ENCODE measurements at places on chromosomes 1 and 21. TPM values are rescaled to one million over a fixed set of nuclear protein-coding genes. Genes with fewer than 3 reads are reported as not detected.

TMEM269 gene
- total RNA-seq, result 0.12 TPM

PAQR6 gene
- total RNA-seq, result 5.0 TPM

CNR2 gene
- total RNA-seq, result 0.14 TPM

KIF21B gene
- 102 TPM for total RNA-seq

LENEP gene
- total RNA-seq, result 0.91 TPM

ECM1 gene
- 1.3 TPM for total RNA-seq

COL18A1 gene
- total RNA-seq, result 7.3 TPM

KIF17 gene
- total RNA-seq, result not detected

KRTAP20-4 gene
- total RNA-seq, result not detected

KCNQ4 gene
- total RNA-seq, result 0.12 TPM

NUDT4B gene
- not detected for total RNA-seq

INAVA gene
- total RNA-seq, result 2.6 TPM

SPATA46 gene
- not detected for total RNA-seq

PLPP3 gene
- not detected for total RNA-seq

COL24A1 gene
- total RNA-seq, result not detected

ELAPOR1 gene
- total RNA-seq, result 11.9 TPM

PBXIP1 gene
- 61.5 TPM for total RNA-seq

ZMYND12 gene
- total RNA-seq, result 0.21 TPM

DDX59 gene
- 35.9 TPM for total RNA-seq

FAM177B gene
- total RNA-seq, result not detected

PADI4 gene
- 0.45 TPM for total RNA-seq

HSD3B1 gene
- not detected for total RNA-seq

TCEA3 gene
- total RNA-seq, result 0.26 TPM

OR2L13 gene
- total RNA-seq, result not detected

LCE1B gene
- not detected for total RNA-seq

AQP10 gene
- not detected for total RNA-seq
